Gastroesophageal sphincter (tissue), 4 donors: ENCODE measurements at places on chromosomes 7 and 10.

DNA sequence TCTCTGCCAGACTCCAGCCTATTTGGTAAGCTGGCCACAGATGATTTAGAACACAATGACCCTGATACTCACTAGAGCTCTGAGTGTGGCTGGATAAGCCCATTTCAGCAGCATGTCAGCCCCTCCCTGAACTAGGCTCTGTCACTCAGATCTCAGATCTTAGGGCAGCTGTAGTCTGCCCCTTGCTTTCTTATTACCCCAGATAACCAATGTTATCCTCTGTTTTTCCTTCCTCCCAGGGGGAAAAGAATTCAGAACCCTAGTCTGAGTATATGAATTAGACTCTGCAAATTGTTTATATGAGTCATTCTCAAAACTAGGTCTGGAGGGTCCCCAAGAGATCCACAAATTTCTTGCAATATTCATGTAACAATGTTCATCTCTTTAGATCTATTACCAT, 286.2 kb downstream of the KCNMA1 start:
- peak; percentile 23 for ATAC-seq

DNA sequence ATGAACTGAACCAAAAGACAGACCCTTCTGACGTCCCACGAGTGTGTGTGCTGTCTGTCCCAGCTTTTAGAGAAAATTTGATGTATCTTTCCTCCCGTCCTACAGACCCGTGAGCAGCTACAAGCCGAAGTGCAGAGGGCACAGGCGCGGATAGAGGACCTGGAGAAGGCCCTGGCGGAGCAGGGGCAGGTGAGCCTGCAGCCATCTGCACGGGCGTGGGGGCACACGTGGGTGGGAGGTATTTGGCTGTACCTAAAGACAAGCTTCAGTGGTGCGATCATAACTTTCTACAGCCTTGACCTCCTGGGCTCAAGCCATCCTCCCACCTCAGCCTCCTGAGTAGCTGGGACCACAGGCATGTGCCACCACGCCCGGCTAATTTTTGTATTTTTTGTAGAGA, 41.7 kb upstream of the DPYSL4 start:
- no peak for ATAC-seq

DNA sequence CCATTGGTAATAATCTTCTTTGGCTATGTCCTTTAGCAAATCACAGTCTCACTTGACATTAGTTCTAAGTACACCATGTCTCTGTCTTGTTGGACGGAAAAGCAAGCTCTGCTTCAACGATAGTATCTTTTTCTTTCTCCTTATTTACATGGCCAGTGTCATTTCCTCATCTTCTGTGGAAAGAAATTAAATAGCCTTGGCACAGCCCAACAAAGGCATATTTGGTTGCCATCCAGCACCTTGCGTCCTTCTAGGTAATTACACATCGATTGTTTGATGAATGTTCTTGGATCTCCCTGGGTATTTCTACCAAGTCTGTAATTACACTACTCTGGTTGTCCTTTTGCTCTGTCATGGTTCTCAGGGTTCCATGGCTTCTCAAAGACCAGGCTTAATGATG, 183.1 kb downstream of the CHN2 start:
- no peak for ATAC-seq

DNA sequence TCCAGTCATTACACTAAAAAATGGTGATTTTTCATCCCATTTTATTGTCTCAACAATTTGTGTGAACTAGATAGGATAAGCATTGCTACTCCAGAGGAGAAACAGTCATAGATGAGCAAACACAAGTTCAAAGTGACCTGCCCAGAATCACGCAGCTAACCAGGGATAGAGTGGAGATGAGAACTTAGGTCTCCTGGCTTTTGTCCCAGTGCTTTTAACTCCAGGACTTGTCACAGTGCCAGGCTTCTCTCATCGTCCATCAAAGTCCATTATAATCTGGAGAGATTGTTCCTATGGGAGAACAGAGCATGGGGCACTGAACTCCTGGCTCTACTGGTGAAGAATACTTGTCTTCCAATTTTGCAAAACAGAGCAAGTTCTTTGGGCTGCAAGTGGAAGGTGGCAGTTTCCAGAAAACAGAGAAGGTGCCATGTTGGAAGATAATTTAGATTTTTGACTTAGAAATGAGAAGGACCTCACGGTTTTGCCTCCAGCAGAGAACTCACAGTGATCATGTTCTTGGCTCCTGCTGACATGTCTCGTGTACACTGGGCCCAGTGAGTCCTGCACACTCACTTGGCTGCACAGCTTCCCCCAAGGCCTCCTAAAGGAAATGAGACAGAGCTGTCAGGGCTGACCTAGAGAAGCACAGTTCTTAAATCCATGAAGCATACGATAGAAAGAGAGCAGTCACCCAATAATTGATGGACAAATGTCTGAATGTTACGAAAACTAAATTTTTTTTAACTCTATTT, 322.9 kb upstream of the NRP1 start:
- ATAC-seq, result no peak

DNA sequence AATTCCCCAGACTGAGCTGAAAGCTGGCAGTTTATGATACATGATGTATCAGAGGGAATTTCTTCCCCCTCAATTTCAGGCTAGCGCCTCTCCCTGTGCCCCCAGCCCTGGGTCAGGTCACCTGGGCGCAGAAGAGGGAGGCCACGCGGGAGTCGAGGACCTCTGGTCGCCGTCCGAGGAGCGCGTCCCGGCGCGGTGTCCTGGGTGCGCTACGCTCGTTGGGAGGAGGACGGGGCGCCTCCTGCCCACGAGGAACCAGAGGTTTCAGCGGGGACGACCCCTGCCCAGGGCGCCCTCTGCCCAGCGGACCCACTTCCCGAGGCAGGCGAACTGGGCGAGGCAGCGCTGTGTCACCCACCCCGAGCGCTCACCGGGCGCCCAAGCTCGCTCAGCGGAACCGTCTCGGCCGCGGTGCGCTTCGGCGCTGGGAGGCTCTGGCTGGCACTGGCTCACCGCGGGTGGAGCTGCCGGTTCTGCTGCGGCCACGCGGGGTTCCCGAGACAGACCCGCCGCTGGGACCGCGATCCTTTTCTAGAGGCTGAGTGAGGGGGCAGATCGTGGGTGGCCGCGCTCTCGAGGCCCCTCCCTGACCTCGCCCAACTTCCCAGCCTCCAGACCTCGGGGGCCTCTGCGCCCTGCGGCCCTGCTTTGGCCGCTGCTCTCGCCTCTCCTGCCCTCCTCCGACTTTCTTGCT, at the start of gene FAM237B:
FAM237B (minus strand) TSS at position 504 of the 694 bp plus-strand sequence. CDS start 1,556 bp downstream, outside the sequence.
- no peak for ATAC-seq

GRCh38 chr10:35821339-35821911, 179.3 kb upstream of the FZD8 start:
- ATAC-seq, result no peak

DNA sequence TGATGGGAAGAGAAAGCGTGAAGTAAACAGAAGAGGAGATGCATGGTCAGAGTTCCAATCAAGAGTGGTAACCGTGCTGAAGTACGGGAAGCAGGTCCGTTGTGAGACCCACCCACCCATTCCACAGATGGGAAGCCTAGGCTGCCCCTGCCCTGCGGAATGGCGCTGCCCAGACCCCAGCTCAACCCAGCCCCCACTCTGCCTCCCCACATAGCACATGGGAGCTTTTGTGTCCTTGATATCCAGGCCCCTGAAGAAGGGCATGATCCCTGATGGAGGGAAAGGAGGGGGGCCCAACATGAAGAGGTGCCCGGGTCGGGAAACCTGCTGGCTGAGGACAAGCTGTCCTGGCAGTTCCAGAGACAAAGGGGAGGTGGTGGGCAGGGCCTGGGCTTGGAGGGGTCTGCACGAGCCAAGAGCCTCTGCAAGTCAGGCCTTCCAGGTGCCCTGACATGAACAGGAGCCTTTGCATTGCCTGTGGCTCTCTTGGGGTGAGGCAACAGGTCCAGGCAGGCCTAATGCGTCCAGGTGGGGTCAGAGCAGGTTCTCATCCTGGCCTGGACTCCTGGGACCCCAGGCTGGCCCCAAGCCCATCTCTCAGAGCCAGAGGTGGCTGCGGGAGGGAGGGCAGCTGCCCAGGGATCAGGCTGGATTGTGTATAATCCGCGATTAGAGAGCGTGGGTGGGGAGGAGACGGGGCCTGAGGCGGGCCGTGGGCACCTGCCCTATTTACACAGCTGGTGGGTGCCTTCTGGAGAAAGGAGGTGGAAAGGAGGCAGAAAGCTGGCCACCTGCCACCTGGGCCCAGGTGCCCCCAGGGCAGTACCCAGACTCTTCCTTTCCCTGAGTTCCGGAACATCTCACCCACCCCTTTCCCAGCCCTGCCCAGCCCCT, 23.5 kb downstream of the YKT6 start:
- no peak for ATAC-seq

DNA sequence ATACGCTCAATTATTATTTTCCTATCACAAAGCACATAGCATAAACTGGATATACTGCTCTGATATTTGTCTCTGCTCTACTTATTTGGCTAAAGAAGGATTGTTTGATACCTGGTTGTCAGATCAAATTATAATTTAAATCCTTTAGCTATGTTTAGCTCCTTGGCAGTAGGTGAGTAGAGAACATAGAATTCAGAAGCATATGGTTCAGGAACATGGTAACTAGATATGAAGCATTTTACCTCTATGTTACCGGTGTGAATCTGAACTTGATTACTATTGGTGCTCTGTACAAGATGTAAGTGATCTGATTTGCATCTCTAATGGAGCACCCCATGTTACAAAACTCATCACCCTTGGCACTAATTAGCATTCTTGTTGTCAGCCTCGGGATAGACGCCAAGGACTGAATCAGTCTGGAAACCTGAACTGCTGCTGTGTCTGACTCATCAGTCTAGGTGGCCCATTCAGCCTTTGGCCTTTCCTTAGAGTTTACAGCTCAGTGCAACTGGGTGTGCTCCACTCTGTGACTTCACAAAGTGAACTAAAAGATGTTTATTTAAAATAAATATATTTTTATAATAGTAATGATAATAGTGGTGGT, 12.3 kb upstream of the MYPN start:
- ATAC-seq, result peak; percentile 70

GRCh38 chr7:87148332-87148955, 3.8 kb upstream of the DMTF1 start:
- no peak for ATAC-seq

GRCh38 chr7:157908006-157908782, 571.4 kb downstream of the DNAJB6 start:
- ATAC-seq, result peak; percentile 13

GRCh38 chr7:65448816-65449504, 75.3 kb downstream of the ZNF92 start:
- ATAC-seq, result peak; percentile 41

GRCh38 chr10:114911052-114911711, 26.8 kb upstream of the TRUB1 start:
- no peak for ATAC-seq

GRCh38 chr10:120755771-120756170, 95.4 kb upstream of the WDR11 start:
- ATAC-seq, result no peak

- no peak for ATAC-seq
These were observed 765.0 kb downstream of the INHBA start for GRCh38 chr7:40937879-40938278.

- no peak for ATAC-seq
These were observed 24.0 kb downstream of the ELFN1 start for GRCh38 chr7:1693991-1694524.

- peak; percentile 26 for ATAC-seq
These were observed 513 bp downstream of the HOXA7 start for GRCh38 chr7:27155816-27156507.

DNA sequence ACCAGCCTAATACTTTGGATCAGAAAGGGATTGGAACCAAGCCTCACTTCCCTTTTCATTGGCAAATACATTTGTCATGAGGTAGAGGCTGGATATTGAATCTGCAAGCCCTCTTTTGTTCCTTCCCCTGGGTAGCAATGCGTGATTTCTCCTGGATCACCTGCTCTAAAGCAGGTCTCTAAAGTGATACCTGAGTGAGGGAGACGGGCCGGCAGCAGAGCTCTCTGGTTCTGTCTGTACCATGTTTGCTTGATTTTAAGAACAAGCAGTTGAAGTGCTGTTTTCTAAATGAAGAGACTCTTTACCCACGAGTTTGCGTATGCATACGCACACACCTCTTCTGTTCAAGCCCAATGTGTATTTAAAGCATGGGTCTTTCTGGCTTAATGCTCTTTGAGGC, 41.1 kb downstream of the GARS1 start:
- ATAC-seq, result no peak

- no peak for ATAC-seq
These were observed 55.2 kb downstream of the JAKMIP3 start for GRCh38 chr10:132120734-132121510.

- ATAC-seq, result no peak
These were observed 574.4 kb downstream of the TNS3 start for GRCh38 chr7:47007471-47007870.

DNA sequence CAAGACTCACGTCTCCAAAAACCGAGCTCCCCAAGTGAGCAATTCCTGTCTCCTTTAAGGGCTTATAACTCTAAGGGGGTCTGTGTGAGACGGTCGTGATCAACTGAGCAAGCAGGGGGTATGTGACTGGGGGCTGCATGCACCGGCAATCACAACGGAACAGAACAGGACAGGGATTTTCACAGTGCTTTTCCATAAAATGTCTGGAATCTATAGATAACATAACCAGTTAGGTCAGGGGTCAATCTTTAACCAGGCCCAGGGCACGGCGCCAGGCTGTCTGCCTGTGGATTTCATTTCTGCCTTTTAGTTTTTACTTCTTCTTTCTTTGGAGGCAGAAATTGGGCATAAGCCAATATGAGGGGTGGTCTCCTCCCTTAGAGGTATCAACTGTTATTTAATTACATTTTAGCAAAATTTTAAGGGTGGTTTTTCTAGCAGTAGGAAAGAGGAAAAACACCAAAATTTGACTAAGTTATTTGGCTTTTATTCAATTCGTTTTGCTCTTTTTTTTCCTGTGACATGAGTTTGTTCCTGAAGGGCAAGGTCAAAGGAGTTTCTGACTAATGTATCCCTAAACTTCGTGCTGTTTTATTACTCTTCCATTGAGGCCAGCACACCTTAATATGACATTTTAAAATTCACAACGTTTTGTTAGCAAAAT, 121.4 kb upstream of the SEC61G start:
- ATAC-seq, result no peak

DNA sequence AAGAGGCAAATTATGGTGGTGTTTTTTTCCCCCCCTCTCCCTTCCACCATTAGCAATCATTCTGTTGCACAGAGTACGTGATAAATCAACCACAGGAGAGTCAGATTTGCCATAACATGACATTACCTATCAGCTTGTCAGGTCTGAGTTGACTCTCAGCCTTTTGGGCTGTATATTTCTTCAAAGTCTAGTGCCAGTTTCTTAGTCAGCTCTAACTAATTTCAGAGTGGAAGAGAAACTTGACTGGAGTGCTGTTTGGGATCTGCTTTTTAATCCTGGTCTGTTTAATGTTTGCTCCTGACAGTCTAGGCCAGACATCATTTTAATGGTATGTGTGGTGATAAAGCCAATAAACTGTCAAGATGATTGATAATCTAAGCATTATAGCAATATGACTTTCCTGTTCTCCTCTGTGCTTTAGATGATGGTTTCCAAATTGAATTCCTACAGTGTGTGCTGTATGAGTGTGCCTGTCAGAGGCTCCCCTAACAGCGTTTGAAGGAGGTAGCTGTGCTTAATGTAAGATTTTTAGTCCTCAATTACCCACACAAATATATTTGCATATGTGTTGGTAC, 76.9 kb downstream of the LRMDA start:
- ATAC-seq, result peak; percentile 88

- peak; percentile 78 for ATAC-seq
These were observed 17.1 kb upstream of the AMZ1 start for GRCh38 chr7:2670720-2671391.
